ENCODE measurements at places on chromosomes 1 and 21.

- no peak for DNase-seq
Observed at GRCh38 chr1:202189001-202189790, 4.4 kb upstream of the LGR6 start.

GRCh38 chr1:201011616-201012015, 11.9 kb downstream of the KIF21B start:
- no peak for DNase-seq

DNA sequence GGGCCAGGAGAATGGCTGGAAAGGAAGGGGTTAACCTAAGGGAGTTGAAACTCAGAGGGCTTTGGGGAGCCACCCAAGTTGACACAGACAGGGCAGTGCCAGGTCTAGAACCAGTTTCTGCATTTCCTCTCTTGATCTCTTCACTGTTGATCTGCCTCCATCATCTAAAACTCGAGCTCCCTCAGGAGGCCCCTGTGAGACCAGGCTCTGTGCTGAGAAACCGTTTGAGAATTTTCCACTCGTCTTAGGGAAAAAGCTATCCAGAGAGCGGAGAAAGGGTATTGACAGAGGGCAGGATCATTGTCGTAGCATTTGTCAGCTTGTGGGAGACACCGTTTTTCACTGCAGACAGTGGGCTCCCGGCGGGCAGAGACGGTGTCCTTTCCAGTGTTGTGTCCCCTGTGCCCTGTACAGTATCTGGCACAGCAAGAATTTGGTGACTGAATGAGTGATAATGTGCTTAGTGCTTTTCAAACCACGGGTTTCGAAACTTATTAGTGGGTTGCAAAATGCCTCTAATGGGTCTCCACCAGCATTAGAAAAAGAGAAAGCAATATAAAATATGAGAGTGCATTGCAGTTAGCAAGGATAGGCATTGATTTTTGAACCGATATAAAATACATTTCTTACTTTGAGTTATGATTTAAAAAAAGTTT, 31.1 kb downstream of the PROK1 start:
- no peak for DNase-seq

DNA sequence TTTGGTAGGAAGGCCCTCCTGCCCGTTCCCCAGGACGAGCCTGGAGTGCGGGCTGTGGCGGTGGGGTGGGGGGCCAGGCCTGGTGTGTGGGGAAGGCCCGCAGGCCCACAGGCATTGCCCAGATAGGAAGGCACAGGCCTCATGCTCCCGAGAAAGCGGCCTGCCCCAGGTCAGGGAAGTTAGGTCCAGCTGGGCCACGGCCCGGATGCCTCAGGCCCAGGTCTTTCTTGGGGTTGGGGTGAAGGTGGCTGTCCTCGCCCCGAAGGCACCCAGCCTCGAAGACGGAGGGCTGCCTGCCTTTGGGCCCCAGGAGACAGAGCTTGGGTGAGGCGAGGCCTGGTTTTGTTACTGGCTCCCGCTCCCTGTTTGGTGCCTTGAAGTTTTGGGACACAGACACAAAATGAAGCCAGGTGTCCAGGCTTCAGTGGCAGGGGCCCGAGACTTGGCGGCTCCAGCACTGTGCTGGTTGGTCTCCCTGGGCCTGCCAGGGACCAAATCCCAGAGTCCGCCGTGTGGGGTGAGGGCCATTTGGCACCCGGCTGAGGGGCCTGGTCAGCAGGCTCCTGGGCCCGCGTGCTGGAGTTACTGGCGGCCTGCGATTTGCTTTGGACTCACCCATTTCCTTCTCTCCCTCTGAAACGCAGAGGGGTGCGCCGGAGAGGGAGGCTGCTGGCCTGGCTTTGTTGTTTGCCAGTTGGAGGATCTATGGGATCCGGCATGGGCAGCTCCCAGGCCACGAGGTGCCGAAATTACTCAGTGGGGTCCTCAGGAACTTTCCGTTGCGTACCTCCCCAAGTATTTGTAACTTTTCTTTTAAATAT, 2.0 kb downstream of the SKI start:
- no peak for DNase-seq

DNA sequence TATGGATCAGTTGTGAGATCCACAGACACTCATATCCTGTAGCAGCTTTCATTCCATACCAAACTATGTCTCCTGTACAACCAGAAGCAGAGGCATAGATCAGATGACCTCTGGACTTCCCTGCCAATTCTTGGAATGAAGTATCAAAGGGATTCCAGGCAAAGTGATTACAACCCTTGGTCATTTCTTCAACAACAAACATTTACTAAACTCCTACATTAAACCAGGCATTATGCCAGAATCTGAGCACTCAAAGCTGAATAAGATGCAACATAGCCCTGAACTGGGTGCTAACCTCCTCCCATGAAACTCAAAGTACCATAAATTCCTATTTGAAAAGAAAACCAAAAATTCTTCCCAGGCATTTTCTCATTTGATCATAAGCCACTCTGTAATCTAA, 121.2 kb upstream of the SGIP1 start:
- DNase-seq: no peak

- DNase-seq: no peak
Observed at GRCh38 chr21:44804762-44805161, 3.1 kb upstream of the UBE2G2 start.

- no peak for DNase-seq
Observed at GRCh38 chr1:33853431-33853830, 10.4 kb upstream of the HMGB4 start.

GRCh38 chr1:119372503-119373086, 4.0 kb downstream of the HAO2 start:
- DNase-seq: no peak

DNA sequence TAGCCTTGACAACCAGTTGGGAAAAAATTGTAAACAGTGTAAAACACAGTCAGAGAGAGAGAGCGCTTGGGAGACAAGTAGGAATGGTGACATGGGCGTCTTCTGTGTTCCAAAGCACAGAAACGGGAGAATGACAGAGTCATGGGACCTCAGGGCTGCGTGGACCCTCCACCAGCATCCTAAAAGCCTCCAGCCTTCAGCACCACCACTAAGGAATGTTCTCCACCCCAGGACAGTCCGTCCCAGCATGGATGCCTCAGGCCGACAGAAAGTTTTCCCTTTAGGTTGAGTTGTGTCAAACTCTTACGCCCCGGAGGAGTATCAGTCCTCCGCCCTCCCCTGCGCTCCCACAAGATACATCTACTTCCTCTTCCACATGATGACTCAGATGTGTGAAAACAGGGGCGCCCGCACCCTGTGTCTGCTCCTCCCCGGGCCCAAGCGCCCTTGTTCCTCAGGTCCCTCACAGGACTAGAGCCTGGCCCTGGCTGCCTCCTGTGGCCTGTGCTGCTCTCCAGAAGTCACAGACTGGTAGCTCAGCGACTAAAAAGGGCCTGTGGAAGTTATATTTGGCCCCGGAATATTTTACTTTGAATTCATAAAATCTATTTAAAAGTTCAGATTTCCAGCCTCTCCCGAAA, 63.9 kb upstream of the EFHD2 start:
- DNase-seq: no peak

DNA sequence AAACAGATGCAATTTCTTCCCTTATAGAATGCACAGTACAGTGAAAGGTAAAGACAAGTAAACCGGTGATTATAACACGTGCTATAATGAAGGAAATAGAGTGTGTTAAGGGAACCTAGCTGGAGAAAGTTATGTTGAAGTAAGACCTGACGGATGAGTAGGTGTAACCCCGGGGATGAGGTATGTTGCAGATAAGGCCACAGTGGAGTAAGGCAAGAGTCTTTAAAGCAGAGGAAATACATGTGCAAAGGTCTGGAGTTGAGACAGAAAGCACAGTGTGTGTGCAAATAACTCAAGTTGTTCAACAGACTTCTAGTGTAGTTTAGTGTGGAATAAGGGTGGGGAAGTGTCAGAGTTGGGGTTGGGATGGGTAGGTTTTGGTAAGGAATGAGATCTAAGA, 2.9 kb downstream of the DBT start:
- no peak for DNase-seq

DNA sequence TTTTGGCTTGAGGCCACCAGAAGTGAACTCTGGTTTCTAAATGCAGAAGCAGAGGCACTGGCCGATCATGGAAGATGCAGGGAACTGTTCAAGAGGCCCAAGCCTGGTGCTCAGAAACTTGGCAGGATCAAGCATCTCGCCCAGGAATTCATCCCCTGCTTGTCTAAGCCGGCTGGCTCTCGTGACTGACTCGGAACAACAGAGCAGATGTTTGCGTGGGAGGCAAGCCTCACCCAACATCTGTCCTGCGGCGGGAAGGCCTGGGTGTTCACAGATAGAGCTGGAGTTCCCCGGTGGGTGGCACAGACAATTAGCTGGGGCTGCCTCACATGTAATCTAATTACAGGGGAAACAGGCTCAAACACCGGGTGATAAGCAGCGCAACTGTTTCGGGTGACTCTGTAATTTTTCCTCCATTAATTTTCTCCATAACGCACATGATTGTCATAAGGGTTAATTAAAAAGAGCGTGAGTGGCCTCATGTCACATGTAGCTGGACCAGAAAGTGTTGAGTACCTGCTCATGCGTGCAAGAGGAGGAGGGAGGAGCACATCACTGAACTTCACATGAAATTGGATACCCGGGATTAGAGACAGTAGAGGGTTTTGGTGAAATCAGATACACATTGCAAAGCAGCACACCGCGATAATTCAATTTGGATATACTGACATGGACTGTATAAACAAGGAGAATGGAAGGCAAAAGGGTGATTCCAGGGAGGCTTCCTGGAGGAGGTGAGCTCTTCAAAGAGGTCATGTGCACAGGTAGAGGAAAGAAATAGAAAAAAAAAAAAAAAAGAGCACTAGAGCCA, 180.0 kb downstream of the ETS2 start:
- no peak for DNase-seq

- no peak for DNase-seq
Observed at GRCh38 chr1:160451859-160452232, 51.5 kb downstream of the VANGL2 start.

GRCh38 chr1:174883409-174883808, 116.3 kb upstream of the CACYBP start:
- no peak for DNase-seq

DNA sequence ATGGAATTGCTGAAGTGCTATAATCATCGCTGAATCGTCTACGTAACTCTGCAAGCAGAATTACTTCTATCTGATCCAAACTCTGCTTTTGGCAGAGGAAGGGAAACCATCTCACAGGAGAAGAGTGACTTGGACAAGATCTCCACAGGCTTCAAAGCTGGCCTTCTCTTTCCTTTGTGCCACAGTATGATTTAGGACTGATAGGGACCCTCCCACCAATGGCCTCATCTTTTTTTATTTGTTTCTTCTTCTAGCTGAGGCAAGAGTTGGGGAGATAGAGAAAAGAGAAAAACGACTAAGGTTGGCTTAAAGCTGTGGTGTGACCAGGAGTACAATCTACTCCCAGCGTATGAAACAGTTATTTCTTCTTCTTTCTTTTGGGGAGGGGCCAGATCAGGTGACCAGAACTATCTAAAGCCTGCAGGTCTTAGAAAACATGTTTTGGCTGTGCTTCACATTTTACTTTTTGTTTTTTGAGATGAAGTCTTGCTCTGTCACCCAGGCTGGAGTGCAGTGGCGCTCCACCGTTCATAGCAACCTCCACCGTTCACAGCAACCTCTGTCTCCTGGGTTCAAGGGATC, 35.0 kb downstream of the ZNF496 start:
- DNase-seq: no peak

DNA sequence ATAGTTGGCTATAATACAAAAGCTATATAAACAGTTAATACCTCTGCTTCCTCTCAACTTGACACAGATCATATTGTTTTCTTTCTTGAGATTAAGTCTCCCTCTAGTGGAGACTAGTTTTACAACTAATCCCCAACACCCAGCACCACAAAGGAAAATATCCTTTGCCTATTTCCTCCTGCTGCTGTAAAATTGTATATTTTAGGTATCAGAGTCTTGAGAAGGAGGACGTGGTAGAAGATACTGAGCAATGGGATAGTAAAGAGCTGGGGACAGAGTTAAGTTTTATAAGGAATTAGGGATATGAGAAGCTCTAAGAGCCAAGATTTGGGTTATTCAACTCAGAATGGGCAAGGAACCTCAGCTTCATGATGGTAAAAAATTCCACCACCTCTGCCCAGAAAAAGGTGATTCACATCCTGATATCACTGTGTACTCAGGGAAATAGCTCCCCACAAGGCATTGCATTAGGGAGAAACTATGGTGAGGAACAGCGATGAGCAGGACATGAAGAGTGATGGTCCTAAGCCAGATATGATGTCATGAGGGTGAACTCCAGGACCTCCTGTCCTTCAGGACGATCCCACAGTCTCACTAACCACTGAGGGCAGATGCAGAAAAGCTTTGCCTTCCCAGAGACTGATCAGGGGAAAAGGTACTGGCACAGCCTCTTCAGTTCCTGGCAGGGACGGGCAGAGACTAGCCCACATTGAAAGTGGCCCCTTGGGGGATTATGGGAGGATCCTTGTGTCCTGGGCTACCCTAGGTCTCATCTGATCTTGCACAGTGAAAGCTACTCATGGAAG, 14.7 kb upstream of the CFAP126 start:
- no peak for DNase-seq

DNA sequence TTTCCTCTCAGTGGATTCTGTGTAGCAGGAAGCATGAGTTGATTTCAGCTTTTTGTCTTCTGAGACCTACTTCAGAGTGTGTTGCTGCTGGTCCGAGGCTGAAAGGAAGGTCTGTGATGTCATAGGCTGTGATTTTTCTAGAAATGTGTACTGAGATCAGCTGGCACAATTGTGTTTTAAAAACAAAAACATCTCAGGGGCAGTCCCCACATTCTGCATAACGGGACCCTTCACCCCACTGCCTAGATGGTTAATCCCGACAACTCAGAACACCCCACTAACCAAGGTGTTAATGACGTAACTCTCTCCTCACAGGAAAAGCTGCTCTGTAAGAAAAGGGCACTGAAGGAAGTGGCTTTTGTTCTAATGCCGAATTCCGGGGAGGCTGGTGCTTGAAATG, 59.8 kb upstream of the PPP2R5A start:
- no peak for DNase-seq

- DNase-seq: no peak
Observed at GRCh38 chr1:24321697-24322469, 2.7 kb downstream of the GRHL3 start.

DNA sequence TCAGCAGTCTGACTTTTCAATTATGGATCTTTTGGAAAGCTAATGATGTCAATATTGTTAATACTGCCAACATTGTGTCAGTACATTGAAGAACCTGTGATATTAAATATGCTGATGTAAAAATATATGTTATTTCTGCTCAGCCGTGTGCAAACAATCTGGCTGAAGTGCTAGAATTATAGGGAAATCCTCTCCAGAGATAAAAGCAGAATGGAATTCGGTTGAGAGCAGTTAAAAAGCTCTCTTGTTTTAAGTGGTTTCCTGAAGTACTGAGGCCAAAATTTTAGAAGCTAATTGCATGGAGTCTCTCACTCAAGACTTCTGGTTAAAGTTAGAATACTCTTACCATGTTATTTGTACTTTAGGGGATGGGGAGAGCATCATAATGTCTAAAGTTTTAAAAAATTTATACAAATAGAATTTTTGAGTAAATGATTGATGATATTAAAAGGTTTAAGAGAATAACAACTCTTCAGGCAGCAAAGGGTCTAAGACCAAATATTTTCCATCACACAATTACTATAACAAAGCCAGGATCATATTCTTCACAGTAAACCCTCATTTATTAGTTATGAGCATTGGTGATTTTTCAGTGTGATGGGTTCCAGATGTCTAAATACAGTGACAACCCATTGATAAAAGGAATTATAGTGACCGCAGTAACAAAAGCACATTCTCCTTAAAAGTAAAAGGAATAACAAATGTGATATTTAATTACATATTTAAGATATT, 834.2 kb upstream of the CXADR start:
- DNase-seq: no peak

- no peak for DNase-seq
Observed at GRCh38 chr1:92244376-92244775, 26.7 kb downstream of the C1orf146 start.
